Gastroesophageal sphincter (tissue), 4 donors: ENCODE measurements at places on chromosomes 6 and 20.

- no peak for ATAC-seq
- H3K27me3 ChIP-seq, result no peaks in the 10 kb centered on the region
- no peak overlapping the region for H3K27ac ChIP-seq
- H3K4me1 ChIP-seq, result no peaks in the 10 kb centered on the region
These were observed 281.2 kb upstream of the DEFB112 start for GRCh38 chr6:50330963-50331362.

- no peaks in the 10 kb centered on the region for H3K4me1 ChIP-seq
- no peaks in the 10 kb centered on the region for H3K36me3 ChIP-seq
- no peak overlapping the region for H3K4me3 ChIP-seq
- no peak overlapping the region for H3K27ac ChIP-seq
- no peak for ATAC-seq
- H3K27me3 ChIP-seq, result no peaks in the 10 kb centered on the region
These were observed 94.6 kb upstream of the SUPT3H start for GRCh38 chr6:45472382-45472781.

- H3K36me3 ChIP-seq, result no peaks in the 10 kb centered on the region
- no peak overlapping the region for H3K4me3 ChIP-seq
- no peak overlapping the region for H3K27ac ChIP-seq
- H3K27me3 ChIP-seq, result peaks cover 59% of the 10 kb centered on the region
These were observed 403.3 kb downstream of the TAF4 start for GRCh38 chr20:61662226-61662967.

DNA sequence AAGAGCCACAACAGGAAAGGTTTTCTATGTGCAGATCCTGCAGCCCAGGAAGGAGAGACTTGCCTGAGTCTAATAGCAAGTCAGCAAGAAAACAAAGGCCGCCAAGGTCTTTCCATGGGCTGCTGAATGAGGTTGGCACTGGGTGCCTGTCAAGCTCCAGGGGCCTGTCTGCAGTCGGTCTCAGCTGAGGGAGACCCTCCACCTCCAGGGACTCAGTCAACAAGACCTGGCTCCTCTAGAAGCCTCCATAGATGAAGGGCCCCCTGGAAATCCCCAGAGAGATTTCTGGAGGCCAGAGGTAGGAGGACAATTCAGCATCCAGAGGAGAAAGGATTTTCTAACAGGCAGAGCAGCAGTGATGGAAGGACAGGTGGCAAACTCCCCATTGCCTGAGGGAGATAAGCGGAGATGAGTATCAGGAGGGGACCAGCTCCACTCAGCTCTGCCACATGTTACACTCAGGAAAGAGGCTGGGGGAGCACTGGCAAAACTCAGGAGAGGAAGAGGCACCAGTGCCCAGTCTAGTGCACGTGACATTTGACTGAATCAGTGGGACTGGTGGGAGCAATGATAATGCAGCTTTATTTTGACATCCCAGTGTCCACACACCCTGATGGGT, 33.5 kb upstream of the FKBP1A start:
- H3K27me3 ChIP-seq, result peaks cover 37% of the 10 kb centered on the region
- no peak overlapping the region for H3K27ac ChIP-seq
- no peak for ATAC-seq
- no peaks in the 10 kb centered on the region for H3K4me1 ChIP-seq
- no peaks in the 10 kb centered on the region for H3K36me3 ChIP-seq

- no peaks in the 10 kb centered on the region for H3K4me1 ChIP-seq
- ATAC-seq, result no peak
- H3K27me3 ChIP-seq, result no peaks in the 10 kb centered on the region
- no peak overlapping the region for H3K4me3 ChIP-seq
- peaks cover 73% of the 10 kb centered on the region for H3K36me3 ChIP-seq
These were observed 16.3 kb downstream of the ORC3 start for GRCh38 chr6:87606199-87606598.

- peak overlapping the region; percentile 99 for H3K27ac ChIP-seq
- H3K4me3 ChIP-seq, result peak overlapping the region; percentile 85
- no peak for ATAC-seq
- H3K4me1 ChIP-seq, result peaks cover 16% of the 10 kb centered on the region
- H3K27me3 ChIP-seq, result no peaks in the 10 kb centered on the region
- peaks cover 17% of the 10 kb centered on the region for H3K36me3 ChIP-seq
These were observed 556 bp upstream of the MROH8 start for GRCh38 chr20:37179683-37180524.

DNA sequence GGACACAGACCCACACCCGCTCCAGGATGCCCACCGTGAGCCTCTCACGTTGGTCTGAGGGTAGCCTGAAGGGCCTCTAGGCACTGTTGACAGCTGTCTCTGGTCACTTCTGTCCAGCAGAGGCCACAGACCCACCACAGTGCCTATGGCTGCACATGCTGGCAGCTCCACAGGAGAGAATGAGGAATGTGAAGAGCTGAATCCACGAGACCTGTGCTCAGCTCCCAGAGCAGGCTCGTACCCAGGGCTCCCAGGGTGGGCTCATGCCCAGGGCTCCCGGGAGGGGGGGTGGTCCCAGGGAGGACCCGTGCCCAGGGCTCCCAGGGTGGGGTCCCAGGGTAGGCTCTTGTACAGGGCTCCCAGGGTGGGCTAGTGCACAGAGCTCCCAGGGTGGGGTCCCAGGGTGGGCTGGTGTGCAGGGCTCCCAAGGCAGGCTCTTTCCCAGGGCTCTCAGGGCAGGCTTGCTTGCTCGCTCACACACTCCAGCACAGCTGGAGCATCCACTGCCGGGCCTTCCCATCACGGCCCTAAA, 201.0 kb downstream of the SYNDIG1 start:
- no peaks in the 10 kb centered on the region for H3K4me1 ChIP-seq
- H3K27ac ChIP-seq, result no peak overlapping the region
- no peak overlapping the region for H3K4me3 ChIP-seq
- no peaks in the 10 kb centered on the region for H3K27me3 ChIP-seq
- H3K36me3 ChIP-seq, result no peaks in the 10 kb centered on the region

GRCh38 chr6:144310765-144311164, 25.6 kb downstream of the UTRN start:
- H3K27me3 ChIP-seq, result no peaks in the 10 kb centered on the region
- ATAC-seq, result no peak
- H3K27ac ChIP-seq, result no peak overlapping the region
- H3K4me1 ChIP-seq, result peaks cover 46% of the 10 kb centered on the region

- H3K4me3 ChIP-seq, result no peak overlapping the region
- H3K4me1 ChIP-seq, result peaks cover 9% of the 10 kb centered on the region
- no peak for ATAC-seq
- no peak overlapping the region for H3K27ac ChIP-seq
- no peaks in the 10 kb centered on the region for H3K27me3 ChIP-seq
These were observed 100.4 kb downstream of the OGFRL1 start for GRCh38 chr6:71388856-71389527.

DNA sequence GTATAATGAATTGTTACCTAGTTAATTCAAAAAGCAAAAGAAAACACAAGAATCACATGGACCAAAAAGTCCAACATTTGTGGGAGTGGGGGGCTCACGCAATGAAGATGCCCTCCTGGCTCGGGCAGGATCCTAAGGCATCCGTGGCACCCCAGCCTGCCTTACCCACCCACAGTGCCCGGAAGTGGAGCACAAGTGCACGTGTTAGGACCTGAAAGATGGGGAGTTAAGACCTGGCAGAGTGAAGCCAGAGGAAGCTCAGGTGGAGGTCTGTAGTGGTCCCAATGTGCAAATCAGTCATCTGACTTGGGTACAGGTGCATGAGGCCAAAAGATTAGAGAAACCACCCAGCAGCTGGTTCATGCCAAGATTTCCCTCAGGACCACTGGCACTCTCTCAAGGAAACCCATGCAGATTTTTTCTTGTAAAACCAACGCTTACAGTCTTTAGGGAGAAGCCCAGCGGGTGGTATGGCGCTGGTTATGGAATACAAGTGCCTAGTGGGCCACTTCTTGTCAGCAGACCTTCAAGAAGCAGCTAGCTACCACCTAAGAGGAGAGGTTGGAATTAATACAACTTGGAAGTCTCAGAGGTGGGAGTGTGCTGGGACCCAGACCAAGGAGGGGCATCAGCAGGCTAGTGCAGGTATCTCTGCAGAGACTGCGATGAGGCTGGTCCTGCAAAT, 42.1 kb downstream of the BFSP1 start:
- H3K27ac ChIP-seq, result no peak overlapping the region
- no peak overlapping the region for H3K4me3 ChIP-seq
- no peaks in the 10 kb centered on the region for H3K4me1 ChIP-seq
- H3K36me3 ChIP-seq, result no peaks in the 10 kb centered on the region
- no peaks in the 10 kb centered on the region for H3K27me3 ChIP-seq

DNA sequence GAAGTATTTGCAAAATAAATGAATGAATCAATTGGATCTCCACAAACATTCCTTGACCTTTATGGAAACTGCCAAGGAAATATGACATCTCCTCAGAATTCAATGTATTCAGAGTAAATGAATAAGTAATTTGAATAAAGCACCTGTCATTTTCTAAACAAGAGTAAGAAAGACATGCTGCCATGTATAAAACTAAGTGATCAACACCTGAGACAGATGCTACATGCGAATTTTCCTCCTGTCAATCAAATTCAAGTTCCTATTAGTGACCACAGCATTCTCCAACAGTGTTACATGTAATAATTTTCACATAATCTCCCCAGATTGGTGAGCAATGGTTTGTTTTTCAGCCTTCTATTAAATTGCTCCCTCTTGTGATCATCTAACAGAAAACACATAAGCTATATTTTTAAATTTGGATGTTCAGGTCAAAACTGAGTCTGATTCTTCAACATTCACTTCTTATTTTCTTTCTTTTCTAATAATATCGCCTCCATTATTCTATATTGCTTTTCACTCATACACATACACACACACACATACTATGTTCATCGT, 163.2 kb upstream of the RNF217 start:
- no peak overlapping the region for H3K27ac ChIP-seq
- no peaks in the 10 kb centered on the region for H3K27me3 ChIP-seq
- no peak overlapping the region for H3K4me3 ChIP-seq
- no peaks in the 10 kb centered on the region for H3K4me1 ChIP-seq
- H3K36me3 ChIP-seq, result no peaks in the 10 kb centered on the region
- ATAC-seq, result no peak

GRCh38 chr6:13044896-13045295, 283.4 kb downstream of the TBC1D7 start:
- H3K36me3 ChIP-seq, result no peaks in the 10 kb centered on the region
- H3K27ac ChIP-seq, result no peak overlapping the region
- H3K27me3 ChIP-seq, result no peaks in the 10 kb centered on the region
- H3K4me3 ChIP-seq, result no peak overlapping the region
- H3K4me1 ChIP-seq, result no peaks in the 10 kb centered on the region
- ATAC-seq, result no peak

GRCh38 chr6:36599791-36600209, 5.6 kb downstream of the SRSF3 start:
- peak overlapping the region; percentile 59 for H3K27ac ChIP-seq
- H3K36me3 ChIP-seq, result peaks cover 82% of the 10 kb centered on the region
- H3K4me1 ChIP-seq, result peaks cover 42% of the 10 kb centered on the region
- H3K4me3 ChIP-seq, result peak overlapping the region; percentile 68

DNA sequence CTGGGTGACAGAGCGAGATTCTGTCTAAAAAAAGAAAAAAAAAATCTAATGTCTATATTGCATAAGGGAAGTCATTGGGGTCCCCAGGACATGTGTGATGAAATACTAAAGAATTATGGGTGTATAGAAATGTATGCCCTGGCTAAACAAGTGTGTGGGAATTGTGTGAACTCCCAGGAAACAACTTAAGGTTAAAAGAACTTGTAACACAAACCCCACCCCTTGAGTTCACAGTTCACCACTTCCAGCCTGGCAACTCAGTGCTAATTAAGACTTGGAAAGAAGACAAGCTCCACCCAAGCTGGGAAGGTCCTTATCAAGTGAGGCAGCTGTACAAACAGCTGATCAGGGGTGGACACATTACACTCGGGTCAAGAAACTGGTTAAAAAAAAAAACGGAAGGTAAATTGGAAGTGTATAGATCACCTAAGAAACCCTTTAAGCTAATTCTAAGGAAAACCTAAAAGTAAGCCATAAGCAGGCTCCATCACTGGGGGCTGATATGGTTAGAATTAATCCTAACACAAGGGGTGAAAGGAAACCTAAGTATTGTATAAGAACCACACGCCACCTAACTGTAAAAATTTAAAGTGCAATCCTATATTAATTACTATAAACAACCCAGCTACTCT, 25.2 kb downstream of the HLA-A start:
- no peak for ATAC-seq
- peak overlapping the region; percentile 82 for H3K27ac ChIP-seq
- peaks cover 21% of the 10 kb centered on the region for H3K4me1 ChIP-seq
- H3K27me3 ChIP-seq, result no peaks in the 10 kb centered on the region

- H3K36me3 ChIP-seq, result no peaks in the 10 kb centered on the region
- no peak overlapping the region for H3K4me3 ChIP-seq
- no peak overlapping the region for H3K27ac ChIP-seq
- no peaks in the 10 kb centered on the region for H3K4me1 ChIP-seq
These were observed 120.1 kb upstream of the CCDC28A start for GRCh38 chr6:138653435-138653834.

DNA sequence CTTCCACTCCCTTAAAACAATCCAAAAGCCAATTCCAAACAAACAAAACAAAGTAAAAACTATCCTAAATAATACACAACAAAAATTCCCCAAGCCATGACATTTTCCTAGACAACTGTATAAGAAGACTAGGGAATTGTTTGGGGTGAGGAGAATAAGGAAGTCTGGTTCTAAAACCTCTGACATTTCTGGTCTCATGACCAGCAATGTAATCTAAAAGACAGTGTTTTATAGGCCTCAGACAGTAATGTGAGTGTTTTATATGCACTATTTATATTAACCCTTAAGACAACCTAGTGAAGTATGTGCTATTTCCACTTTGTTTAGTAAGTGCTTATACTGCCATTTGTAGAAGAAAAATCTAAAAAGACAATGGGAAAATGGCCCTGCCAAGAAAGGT, 13.0 kb upstream of the RCAN2 start:
- H3K27ac ChIP-seq, result no peak overlapping the region
- no peaks in the 10 kb centered on the region for H3K27me3 ChIP-seq
- peaks cover 2% of the 10 kb centered on the region for H3K4me1 ChIP-seq
- H3K36me3 ChIP-seq, result no peaks in the 10 kb centered on the region

GRCh38 chr6:37990762-37991525, 171.4 kb downstream of the ZFAND3 start:
- no peak overlapping the region for H3K4me3 ChIP-seq
- ATAC-seq, result peak; percentile 69
- peaks cover 29% of the 10 kb centered on the region for H3K4me1 ChIP-seq
- no peaks in the 10 kb centered on the region for H3K27me3 ChIP-seq
- H3K36me3 ChIP-seq, result no peaks in the 10 kb centered on the region

DNA sequence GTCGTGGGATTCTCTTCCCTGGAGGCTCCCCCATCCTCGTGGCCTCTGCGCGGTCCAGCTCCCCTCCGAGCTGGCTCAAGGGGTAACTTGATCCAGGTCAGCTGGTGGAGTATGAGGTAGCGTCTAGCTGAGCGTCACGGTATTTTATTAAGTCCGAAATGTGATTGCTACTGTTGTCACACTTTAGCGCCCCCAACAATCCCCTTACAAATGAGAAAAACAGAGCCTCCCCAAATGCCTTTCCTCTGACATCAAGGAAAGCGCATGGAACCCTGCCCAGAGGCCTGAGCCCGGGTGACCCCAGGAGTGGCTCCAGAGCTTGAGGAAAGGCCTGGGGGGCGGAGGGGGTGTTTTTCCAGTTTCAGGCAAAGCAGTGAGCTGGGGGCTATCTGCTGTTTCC, 192.4 kb downstream of the ZMYND8 start:
- no peak overlapping the region for H3K27ac ChIP-seq
- H3K4me1 ChIP-seq, result no peaks in the 10 kb centered on the region
- no peaks in the 10 kb centered on the region for H3K27me3 ChIP-seq
- ATAC-seq, result no peak
- no peaks in the 10 kb centered on the region for H3K36me3 ChIP-seq
- H3K4me3 ChIP-seq, result no peak overlapping the region
